ENCODE measurements at places on chromosomes 5 and 9.

- DNase-seq = no peak
Observed at GRCh38 chr9:81113453-81114124, 575.8 kb downstream of the TLE1 start.

DNA sequence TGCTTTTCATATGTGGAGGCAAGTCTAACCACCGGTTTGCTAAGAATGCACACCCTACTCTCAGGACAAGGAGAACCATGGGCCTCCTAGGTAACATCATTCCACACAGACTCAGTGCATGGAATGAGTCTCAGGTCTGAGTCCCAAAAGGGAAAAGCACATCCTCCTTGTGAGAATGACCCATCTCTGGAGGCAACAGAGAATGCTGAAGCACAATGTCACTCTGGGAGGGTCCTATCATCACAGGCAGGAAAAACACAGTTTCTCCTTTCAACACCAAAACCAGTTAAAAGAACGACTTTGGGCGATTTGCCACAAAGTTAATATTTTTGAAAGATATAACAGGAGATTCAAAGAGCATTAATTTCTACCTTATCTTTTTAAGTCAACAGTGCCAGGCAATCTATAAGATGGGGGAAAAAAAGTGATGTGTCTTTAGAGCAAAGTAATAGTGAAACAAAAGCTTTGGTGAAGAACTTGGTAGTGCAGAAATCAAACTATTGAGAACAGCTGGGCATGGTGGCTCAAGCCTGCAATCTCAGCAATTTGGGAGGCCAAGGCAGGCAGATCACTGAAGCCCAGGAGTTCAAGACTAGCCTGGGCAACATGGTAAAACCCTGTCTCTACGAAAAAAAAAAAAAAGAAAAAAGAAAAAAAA lies 97.3 kb downstream of the OXCT1 start:
- DNase-seq = no peak

DNA sequence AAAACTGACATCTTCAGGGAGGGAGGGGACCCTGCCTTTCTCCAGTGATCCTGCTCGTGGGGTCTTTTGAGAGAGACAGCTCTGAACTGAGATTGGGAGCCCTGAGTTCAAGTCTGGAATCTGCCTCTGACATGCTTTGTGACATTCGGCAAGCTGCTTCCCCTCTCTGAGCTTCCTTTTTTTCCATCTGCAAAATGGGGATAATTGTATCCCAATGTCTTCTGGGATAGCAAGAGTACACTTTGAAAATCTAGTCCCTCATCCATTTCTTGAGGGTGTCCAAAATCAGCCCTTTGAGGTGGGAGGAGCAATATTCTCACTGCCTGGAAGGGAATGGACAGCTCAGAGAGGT lies 186.3 kb downstream of the RGS3 start:
- DNase-seq = no peak

GRCh38 chr9:112239284-112239683 lies 64.2 kb upstream of the SUSD1 start:
- DNase-seq = no peak

DNA sequence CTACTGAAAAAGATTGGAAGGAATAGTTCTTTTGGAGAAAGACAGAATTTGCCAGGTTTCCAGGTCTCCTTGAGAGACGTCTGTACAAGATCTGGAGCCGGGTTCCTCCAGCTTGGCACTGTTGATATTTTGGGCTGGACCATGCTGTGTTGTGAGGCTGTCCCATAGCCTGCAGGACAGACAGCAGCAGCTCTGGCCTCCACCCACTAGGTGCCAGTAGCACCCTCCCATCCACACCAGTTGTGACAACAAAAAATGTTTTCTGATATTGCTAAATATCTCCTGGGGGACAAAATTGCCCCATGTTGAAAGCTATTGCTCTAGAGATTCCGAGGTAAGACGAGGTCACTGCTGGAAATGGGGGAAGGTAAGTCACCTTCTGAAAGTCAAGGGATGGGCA lies 287.7 kb upstream of the DAP start:
- peak; percentile 9 for DNase-seq

GRCh38 chr5:151691706-151692105 lies 5.0 kb upstream of the SPARC start:
- no peak for DNase-seq

Data from A673 (cell line).